ENCODE measurements at places on chromosomes 11 and 22.

DNA sequence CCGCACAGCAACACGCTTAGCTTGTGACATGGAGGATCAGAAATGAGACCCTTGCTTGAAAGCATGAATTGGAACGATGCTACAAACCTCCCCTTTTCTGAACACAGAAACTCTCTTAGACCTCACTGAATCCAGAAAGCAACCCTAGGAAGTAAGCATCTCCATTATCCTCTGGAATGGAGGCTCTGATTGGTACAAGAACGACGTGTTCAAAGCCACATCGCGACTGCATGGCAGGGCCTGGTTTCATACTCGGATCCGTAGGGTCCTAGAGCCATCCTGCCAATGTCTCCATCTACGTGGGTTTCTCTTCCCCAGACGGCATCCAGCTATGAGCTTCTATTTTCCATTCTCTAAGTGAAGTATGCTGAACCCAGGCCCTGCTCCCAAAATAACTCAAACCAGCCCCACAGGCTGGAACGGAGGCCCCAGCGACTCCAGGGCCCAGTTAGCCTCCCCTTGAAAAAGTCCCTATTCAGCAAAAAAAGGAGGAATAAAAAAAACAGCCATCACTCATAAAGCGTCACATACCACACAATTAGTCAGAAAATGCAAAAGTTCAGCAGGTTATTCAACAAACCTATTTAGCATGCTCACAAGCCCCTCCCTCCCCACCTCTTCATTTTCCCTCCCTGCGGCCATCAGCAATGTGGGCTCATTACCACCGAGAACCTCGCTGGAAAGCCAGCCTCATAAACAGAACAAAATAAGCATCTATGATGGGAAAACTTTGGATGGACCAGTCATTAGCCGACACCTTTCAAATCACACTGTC, 7.1 kb upstream of the MN1 start:
- DNase-seq, result no peak

DNA sequence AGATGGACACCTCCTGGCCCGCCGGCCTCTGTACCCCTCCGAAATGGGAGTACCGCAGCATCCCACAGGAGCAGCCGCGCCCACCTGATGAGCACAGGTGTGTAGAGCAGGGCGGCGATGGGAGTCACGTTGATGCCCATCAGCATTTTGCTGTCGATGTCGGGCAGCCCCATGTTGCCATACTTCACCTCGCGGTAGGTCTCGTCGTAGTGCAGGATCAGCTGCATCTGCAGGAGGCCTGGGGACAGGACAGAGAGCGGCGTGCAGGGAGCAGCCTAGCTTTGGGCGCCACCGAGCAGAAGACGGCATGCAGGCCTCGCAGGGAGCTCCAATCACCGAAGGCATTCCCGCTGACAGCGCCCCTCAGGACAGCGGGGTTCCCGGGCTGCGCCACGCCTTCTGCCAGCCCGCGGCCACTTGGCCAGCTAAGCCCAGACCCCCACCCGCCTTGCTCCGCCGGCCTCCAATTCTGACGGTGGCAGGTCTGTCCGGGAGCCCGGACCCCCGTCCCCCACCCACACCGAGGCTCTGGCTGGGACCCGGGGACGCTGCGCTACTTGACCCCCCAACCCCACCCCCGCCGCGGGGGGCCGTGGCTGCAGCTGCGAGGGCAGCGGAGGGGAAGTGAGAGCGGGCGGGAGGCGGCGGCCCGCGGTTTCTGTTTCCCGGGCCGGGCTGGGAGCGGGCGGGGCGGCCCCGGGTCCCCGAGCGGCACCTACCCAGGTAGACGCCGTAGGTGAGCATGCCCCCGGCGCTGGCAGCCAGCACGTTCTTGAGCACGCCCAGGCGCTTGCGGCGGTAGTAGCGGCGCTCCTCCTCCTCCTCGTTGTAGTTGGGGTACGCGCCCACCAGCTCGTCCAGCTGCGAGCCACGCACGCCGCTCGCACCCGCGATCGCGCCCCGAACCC, 705 bp downstream of the UNC93B1 start:
- DNase-seq, result no peak

DNA sequence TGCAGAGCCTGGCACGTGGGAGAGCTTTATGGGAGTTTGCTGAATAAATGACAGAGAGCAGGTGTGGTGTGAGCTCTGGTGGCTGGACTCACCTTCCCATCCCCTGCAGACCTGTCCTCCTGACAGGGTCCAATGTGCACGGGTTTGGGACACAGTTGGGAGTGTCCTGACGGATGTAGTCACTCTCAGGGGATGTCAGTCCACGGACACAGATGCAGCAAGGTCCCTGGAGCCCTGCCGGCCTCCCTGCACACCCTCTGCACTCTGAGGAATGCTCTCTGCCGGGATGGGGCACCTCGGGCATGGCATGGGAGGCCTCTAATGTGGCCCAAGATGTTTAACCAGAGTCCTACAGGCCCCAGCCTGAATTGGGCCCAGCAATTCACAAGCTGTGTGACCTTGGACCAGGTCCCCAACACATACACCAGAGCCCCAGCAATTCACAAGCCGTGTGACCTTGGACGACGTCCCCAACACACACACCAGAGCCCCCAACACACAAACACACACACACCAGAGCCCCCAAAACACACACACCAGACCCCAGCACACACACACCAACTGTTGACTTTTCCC, 30.0 kb upstream of the RFPL3 start:
- DNase-seq, result no peak

- DNase-seq, result no peak
Observed at GRCh38 chr22:27952091-27952490, 33.0 kb upstream of the PITPNB start.
